ENCODE measurements at places on chromosomes 4 and X.

DNA sequence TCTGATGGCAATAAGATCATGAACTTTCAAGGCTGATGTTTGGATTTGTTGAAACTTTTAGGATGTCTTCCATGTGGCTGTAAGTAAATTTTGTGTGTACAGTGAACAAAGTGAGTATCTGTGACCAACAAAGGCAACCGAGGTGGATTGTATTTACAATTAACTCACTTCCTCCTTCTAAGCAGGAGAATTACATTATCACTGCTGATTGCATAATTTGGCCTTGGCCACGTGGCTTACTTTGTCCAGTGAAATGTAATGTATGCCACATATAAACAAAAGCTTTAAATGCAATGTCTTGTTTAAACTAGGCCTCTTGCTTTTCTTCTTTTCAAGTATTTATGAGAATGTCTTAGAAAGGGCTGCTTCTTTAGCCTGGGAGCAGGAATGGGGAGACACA is 66.3 kb upstream of the MAD2L1 start:
- DNase-seq, result no peak

GRCh38 chr4:21544415-21544814 is 404.2 kb downstream of the KCNIP4 start:
- DNase-seq, result no peak

GRCh38 chrX:84475596-84475995 is 26.7 kb downstream of the HDX start:
- no peak for DNase-seq

DNA sequence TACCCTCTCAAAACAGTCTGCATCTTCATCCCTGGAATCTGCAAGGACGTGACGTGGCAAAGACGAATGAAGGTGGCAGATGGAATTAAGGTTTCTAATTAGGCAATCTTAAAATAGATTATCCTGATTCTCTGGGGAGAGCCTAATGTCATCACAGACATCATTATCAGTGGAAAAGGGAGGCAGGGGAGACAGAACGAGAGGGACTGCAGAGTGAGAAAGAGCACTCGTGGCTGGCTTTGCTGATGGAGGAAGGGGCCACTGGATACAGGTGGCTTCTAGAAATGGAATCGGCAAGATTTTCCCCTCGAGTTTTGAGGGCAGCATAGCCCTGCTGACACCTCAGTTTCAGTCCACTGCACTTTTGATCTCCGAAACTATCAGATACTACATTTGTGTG is 110.6 kb downstream of the ASMT start:
- no peak for DNase-seq

GRCh38 chrX:40622479-40623138 is 619 bp upstream of the MPC1L start:
- DNase-seq, result no peak

GRCh38 chrX:46627062-46627461 is 53.5 kb downstream of the CHST7 start:
- DNase-seq, result no peak

- DNase-seq, result no peak
These were observed 16.6 kb downstream of the S100G start for GRCh38 chrX:16666541-16666940.

DNA sequence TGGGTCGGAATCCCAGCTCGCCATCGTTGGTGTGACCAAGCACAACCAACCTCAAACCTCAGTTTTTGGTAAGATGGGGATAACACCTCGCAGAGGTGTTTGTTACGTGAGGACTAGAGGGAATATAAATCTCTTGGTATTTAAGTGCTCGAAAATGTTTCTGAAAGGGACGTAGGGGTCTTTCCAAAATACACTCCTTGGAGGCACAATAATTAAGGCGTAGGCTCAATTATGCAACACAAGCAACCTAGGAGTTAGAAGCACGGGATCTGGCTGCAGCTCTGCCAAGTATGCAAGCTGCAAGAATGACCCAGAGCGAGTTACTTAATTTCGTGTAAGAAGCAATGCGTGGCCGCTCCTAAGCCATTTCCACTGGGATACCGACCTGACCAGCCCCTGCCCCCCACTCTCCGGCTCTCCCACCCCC is 552 bp downstream of the ADH5 start:
- peak; percentile 25 for DNase-seq

- no peak for DNase-seq
These were observed 15.5 kb downstream of the SPRY1 start for GRCh38 chr4:123412091-123412505.

DNA sequence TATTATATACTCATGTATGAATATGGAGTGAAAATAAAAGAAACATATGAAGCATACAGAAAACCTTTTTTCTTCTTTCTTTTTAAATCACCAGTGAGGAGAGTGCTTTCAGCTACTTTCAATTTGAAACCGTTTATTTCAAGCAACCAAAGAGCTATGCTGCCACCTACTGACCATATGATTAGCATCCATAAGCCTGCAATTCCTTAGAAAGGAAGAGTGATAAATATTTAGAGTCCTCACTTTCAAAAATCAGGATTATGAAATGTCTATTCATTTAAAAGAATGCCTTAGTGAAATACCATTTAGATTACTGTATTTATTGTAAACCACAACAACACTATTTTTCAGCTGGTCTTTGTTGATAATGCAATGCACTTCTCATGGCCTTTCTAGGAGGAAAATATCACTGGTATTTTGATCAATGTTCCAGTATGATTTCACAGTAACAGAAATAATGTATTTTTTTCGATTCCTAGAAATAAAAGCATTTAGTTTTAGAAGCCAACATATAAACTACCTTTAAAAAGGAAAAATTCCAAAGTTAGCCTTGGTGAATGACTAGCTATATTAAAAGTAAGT is 667.6 kb downstream of the PCDH18 start:
- peak; percentile 62 for DNase-seq

- DNase-seq, result no peak
These were observed 229.8 kb upstream of the SFRP2 start for GRCh38 chr4:154018659-154019058.

DNA sequence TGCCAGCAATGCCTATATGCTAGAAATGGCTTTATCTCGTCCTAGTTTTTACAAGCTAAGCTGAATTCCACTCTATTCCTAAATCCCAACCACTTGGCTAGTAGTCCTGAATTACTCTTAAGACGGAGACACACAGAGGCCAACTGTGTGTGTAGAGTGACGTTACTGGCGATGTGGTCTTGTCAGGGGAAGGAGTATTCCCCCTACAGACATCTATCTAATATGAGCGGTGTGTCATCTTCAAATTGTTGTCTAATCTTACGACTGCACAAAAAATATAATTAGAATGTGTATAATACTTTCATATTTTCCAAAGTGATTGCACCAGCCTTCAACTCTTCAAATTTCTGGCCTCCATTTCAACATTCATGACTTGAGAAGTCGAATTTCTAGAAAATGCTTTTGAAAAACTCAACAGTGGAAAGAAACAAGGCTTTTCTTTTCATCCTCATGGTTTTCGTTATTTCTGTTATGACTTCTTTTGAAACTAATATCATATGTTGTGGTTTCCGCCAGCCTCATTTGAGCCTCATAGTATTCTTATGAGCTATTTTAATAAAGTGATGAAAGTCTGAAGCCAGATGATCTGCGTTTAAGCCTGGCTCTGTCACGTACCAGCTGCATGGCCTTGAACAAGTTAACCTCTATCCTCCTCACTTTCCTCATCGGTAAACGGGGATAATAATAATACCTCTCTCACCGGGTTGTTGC is 132.3 kb downstream of the SOWAHB start:
- no peak for DNase-seq

DNA sequence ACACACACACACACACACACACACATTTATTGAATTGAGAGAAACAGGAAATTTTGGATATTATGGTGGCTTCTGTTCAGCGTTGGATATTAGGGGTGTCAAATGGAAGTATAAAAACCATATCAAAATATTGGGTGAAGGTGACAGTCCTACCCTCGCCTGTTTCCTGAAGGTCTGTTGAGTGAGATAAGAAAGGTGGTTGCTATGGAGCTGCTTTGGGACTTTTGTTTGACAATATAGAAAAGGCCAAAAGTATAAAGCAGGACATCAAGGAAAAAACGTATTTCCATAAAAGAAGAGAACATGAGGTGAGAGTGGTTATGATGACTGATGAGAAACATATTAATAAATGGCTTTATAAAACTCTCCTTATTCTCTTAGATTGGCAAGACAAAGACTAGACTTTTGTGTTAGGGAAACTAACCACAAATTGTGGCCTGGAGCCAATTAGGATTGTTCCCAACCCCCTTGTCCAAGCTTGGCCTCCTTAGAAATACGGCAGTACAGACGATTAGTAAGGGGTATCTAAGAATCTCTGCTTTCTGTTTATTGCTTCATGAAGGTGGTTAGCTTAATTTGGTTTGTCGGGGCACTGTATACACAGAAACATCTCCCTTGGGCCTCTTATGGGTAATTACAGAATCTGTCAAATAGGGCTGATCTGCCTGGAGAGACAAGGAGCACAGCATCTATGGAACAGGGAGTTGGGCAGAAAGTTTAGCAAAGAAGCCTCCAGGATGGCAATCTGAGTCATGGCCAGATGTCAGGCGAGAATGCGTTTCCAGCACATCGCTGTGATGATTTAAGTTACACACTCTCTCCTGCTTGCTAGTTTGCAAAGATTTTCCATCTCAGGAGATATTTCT is 198.0 kb downstream of the CBR4 start:
- peak; percentile 19 for DNase-seq

DNA sequence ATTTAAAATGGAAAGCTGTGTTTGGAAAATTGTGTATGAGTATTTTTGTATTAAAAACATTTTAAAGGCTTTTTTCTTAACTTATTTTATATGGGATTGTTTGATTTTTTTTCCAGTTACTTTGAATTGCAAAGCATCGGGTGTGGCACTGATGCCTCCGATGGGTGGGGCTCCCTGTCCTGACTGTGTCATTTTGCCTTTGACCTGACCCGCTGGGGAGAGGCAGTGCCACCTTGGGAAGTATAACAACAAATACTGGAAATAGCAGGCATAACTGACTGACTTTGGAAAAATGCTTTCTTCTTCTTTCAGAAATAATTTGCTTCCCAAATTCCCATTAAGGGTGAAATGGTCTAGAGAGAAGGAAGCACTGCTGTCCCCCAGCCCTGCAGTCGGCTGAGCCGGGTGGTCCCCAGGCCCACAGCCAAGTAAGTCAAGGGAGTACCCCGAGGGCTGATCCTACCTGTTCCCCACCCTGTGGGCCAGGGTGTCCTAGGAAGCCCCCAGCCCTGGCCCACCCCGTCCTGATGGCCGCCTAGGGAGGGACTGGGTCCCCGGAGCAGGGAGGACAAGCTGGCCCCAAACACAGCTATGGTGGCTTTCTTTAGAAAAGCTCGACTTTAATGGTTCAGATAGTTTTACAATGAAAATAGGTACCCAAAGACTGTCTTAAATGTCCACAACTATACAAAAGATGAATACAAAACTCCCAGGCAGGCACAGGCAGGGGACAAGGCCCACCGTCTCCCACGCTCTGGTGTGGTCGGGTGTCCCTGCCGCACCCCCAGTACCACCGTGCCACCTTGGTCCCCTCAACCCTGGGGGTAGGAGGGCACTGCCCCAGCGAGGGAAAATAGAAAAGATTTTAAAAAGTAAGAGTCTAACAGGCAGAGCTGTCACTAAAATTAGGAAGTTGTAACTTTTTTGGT is 26.4 kb downstream of the NELFA start:
- no peak for DNase-seq

- DNase-seq, result no peak
These were observed 801.8 kb downstream of the STIM2 start for GRCh38 chr4:27662426-27662825.

DNA sequence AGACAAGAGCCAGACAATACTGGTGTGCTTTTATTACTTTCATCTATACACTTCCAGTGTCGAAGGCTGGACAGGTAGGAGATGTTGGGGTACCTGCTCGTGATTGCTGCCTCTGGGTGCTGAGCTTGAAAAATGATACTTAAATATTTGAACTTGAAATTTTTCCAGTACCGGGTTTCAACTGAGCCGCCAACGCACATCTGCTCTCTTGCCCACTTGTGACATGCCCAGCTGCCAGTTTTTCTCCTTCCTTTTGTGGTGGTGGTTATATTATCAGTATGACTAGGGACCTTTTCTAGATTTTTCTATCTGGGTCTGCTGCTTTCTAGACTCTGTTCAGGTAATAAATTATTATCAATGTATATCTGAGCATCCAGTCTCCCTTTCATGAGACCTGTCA is 3.4 kb downstream of the OGT start:
- DNase-seq, result peak; percentile 49

DNA sequence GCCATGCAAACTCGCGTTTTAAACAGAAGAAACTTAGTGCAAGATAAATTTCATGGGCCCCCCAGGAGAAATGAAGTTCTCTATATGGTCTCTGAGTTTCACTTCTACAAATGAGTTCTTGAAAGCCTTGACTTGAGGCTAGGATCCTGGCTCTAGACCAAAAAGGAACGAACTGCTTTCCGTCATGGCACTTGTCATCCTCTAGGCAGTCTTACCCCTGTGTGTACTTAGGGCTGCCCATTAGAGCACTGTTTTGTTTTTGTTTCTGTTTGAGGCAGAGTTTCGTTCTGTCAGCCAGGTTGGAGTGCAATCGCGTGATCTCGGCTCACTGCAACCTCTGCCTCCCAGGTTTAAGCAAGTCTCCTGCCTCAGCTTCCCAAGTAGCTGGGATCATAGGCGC is 29.0 kb downstream of the RNF4 start:
- no peak for DNase-seq

- DNase-seq, result no peak
These were observed 30.6 kb downstream of the ABHD18 start for GRCh38 chr4:127995776-127996175.

- no peak for DNase-seq
These were observed 574 bp downstream of the BST1 start for GRCh38 chr4:15703439-15703838.

DNA sequence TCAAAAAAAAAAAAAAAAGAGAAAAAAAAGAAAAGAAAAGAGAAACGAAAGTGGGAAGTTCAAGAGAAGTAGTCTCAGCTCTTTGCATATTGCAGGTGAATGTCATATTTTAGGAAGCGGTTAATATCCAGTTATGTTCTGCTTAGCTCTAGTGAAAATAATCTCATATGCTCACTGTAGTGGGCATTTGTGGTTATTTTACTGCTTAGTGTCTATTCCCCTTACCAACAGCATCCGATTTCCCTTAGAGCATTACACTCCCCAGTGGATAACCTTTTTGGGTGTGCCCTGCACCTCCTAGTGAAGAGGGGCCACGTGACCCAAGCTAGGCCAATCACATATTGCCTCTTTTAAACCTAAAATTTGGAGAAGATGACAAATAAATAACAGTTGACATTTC is 111.2 kb upstream of the ZNF827 start:
- DNase-seq, result no peak

- no peak for DNase-seq
These were observed 379.1 kb downstream of the RAPGEF2 start for GRCh38 chr4:159481936-159482335.

DNA sequence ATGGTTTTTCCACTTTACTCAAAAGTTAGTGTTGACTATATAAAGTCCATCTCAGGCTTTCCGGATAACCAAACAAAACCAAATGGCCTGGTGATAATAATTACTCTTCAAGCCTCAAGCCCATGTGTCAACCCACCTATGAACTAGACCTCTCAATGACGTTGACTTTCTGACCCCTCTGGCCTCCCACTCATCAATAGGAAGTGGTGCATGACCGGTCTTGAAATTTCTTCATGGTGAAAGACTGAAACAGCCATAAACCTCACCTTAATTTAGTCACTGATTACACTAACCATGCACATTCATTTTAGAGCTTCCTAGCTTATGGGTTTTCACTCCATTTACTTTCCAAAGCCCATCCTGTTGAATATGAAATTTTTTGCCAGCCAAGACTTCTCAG is 276.0 kb downstream of the KLHL13 start:
- no peak for DNase-seq
